ENCODE measurements at places on chromosomes 2 and 18.

- DNase-seq = no peak
These were observed 262.0 kb downstream of the SLC8A1 start for GRCh38 chr2:40189881-40190280.

GRCh38 chr18:13232086-13232917 lies 13.7 kb downstream of the LDLRAD4 start:
- DNase-seq = no peak

- DNase-seq = no peak
These were observed 378.2 kb downstream of the OSR1 start for GRCh38 chr2:18980104-18980785.

DNA sequence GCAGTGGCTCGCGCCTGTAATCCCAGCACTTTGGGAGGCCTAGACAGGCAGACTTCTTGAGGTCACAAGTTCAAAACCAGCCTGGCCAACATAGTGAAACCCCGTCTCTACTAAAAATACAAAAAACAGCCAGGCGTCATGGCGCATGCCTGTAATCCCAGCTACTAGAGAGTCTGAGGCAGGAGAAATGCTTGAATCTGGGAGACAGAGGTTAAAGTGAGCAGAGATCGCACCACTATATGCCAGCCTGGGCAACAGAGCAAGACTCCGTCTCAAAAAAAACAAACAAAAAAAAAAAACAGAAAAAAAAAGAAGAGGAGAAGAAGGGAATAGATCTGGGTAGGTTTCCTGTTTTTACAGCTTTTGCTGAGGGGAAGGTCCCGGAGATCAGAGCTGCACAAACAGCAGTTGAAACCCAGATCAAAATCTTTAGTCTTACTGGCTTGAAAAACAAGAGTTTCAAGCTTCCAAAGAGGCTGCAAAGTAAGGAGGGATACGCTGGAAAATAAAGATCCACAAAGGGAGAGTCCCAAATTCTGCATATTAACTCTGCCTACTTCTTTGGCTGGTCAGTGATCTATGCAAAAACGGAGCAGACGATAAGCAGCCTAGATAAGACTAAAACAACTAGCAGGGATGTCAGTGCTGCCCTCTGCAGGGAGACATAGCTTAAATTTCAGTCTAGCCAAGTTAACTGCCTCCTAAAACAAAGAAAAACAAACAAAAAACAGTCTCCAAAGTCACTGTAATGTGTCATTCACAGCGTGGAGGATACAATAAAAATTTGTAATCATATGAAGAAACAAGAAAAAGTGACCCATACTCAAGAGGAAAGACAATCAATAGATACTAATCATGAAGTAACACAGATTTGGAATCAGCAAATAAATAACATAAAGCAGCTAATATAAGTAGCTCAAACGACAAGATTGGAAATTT lies 74.1 kb downstream of the TLK1 start:
- DNase-seq = peak; percentile 12

GRCh38 chr18:76475450-76476194 lies 19.4 kb downstream of the ZNF516 start:
- DNase-seq = no peak

GRCh38 chr18:21857871-21858270 lies 117.3 kb downstream of the MIB1 start:
- no peak for DNase-seq

- no peak for DNase-seq
These were observed 35.0 kb downstream of the SRSF7 start for GRCh38 chr2:38716185-38716584.

DNA sequence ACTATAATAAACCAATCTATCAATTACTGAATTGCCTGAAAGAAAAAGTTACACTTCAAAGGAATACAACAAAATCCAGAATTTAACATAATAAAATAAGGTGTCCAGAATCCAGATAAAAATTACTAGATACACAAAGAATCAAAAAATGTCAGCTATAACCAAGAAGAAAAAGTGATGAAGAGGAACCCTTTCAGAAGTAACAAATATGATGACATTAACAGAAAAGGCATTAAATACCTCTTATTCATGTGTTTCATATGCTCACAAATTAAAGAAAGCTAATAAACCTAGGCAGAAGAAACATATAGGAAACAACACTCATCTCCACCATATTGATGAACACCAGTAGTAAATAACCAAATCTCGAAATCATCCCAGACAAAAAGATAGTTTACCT lies 722.8 kb downstream of the ADCYAP1 start:
- no peak for DNase-seq

- DNase-seq = peak; percentile 98
These were observed 2.7 kb downstream of the PER2 start for GRCh38 chr2:238285653-238286082.

DNA sequence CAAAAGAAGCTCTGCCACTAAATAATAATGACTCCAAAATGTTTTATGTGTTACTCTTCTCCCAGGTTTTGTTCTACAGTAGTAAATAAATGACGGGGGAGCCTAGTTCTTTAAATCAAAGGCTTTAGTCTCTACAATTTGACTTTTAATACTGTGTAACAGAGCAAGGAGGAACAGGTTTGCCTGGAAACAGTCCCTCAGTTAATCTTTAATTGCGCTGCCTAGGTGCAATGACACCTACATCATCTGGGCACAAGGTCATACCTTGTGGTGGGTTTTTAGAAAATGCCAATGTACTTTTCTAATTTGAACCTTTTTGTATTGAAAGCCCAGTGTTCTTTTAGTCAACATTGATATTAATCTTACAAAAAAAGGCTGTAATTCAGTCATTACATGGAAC lies 287.3 kb upstream of the SETBP1 start:
- no peak for DNase-seq

GRCh38 chr2:99555404-99555803 lies 65.6 kb upstream of the REV1 start:
- DNase-seq = no peak

DNA sequence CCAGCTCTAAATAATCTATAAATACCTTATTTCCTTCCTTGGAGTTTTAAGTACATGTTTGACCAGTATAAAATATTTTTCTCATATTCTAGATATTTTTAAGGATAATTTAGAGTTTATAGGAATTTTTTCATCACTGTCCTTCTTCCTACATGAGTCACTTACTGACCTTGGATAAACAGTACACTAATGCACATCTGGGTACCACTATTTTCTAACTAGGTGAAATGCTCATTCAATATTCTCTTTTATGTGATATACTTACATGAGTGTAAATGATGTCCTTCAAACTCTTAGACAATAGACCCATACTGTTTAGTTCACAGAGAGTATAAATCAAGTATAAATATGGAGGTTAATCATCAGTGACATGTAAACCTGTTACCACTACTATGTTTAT lies 1574.2 kb upstream of the ACVR2A start:
- DNase-seq = no peak

DNA sequence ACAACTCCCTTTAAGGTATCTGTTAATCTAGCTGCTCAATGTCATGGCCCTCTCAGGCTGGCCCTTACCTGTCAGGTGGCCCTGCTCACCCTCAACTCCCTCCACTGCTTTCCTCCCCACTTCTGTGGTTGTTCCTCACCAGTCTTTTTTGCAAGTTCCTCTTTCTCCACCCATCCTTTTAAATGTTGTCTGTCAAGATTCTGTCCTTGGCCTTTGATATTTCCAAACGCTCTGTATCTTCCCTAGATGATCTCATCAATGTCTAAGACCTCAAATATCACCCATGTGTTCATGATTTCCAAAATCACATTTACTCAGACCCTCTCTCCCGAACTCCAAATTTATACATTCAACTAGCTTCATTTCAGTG lies 3.5 kb downstream of the PTPN2 start:
- DNase-seq = no peak

GRCh38 chr2:135664623-135665068 lies 77.0 kb upstream of the UBXN4 start:
- DNase-seq = peak; percentile 30

GRCh38 chr2:160407393-160408172 lies 86.0 kb downstream of the RBMS1 start:
- no peak for DNase-seq

- no peak for DNase-seq
These were observed 111.6 kb downstream of the ZNF521 start for GRCh38 chr18:25240420-25240770.

GRCh38 chr18:24019641-24020331 lies 5.2 kb downstream of the TTC39C start:
- no peak for DNase-seq

DNA sequence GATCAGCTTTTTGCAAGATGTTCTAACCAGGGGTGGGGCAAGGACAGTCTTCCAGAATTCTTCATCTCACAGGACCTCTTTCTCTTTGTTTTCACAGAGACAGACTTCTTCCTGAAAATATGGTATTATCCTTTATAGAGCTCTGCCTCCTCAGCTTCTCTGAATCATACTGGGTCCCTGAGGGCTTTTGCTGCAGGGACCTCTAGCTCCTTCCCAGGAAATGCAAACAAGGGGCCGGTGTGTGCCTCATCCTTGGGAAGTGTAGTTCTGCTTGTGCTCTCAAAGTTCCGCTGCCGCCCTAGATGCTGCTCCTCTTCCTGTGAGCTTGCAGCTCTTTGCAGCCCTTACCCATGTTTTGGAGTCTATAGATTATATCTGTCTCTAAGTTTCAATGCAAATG lies 99.5 kb upstream of the NPAS2 start:
- no peak for DNase-seq

DNA sequence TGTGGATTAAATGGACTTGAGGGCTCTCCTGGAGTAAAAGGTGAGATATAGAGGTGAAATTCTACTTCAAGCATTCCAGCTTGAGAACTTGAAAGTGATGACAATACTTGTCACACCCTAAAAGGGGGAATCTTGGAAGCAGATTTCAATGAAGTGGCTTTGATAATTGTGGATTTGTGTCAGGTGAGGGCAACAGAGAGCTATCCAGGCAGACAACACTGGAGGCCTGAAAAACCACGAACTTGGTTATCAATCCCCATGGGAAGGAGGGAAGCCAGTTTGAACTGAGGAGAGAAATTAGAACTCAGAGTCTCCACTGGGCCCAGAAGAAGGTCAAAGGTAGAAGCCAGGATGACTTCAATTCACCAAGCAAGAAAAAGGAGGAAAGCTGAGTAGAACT lies 263.9 kb downstream of the FIGN start:
- no peak for DNase-seq

GRCh38 chr2:161170958-161171932 lies 11.0 kb downstream of the TANK start:
- no peak for DNase-seq

GRCh38 chr2:189083106-189083505 lies 96.5 kb downstream of the COL5A2 start:
- no peak for DNase-seq

DNA sequence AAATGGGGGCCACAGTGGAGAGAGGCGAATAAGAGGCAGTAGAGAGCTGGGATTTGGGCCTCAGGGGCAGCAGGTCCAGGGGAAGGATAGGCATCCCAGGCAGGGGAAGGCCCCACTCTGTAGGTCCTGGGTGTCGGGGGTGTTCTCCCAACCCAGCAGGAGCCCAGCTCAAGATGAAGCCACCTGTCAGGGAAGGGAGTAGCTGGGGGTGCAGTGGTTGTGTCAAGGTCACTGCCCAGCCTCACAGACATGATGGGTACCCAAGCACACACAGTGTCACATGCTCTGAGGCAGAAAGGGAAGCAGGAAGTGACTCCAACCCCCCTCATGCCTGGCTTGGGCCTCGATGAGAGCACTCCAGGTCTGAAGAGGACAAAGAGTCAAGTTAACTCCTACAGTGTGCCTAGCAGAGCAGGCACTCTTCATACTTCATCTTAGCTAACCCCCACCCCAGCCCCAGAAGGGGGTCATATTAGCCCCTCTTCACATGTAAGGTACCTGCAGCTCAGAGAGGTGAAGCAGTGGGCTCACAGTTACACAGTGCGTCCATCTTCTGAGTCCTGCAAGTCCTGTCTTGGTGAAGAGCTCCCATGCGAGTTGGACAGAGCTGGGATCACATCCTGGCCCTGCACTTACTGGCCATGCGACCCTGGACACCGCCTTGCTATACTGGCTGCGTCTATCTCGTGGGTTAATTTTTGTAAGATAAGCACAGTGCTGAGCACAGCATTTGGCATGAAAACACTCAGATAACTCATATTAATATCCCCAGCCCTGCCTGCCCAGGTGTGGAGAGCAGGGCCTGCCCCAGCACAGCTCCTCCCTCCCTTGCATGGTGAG lies 72.6 kb upstream of the DAPL1 start:
- DNase-seq = no peak

DNA sequence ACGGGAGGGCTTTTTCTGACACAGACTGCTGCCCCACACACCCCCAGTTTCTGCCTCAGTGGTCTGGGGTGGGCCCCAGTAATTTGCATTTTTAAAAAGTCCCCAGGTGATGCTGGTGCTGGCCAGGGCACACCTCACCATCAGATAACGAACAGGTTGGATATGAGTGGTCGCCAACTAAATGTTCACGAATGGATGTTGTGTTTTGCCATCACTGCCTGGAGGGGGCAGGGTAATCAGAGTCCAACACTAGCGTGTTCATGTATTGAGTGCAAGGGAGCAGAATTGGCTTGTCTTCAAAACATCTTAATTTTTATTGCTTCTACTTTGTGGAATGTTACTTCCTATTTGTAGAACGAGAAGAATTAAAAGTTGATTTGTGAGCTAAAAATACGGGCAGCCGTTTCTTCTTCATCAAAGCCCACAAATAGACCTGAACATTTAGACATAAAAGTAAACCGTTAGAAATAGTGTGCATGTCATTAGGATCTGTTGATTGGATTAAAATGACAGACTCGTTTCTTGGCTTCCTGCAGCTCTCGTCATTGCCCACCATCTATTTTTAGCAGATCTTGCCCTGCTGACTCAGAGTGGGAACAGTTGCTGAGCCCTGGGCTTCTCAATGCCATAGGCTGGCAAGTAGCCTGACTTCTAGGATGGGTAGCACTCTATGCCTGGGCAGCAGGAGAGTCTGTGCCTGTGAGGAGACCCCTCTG lies 45.2 kb downstream of the NCK2 start:
- peak; percentile 64 for DNase-seq

GRCh38 chr2:241788572-241788971 lies 11.9 kb downstream of the GAL3ST2 start:
- DNase-seq = no peak

DNA sequence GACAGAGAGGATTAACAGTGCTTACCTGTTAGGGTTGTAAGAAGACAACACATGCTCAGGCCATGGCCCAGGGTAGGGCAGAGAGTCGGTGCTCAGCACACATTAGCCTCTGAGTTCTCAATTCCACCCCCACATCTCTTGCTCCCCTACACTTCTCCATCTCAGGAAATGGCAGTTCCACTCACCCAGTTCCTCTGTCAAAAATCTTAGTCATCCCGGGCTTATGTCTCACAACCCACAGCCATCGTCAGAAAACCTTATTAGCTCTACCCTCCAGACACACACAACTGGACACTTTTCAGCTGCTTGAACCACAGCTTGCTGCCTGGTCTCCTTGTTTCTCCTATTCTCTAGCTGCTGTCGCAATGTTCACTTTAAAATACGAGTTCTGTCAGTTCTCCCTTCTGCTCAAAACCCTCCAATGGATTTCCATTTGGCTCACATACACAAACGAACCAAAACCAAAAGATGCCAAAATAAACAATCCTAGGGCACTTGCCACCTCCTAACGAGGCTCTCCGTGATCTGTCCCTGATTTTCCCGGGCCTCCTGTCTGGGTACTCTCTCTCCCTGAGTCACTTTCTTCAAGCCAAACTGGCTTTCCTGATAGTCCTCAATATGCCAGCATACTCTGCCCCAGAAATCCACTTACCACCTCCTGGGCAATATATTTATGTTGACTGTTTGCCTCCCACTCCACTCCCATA lies 89.7 kb downstream of the KCTD1 start:
- no peak for DNase-seq

- DNase-seq = no peak
These were observed 101.5 kb downstream of the LDLRAD4 start for GRCh38 chr18:13320096-13320495.

All from GM04503 (cell line).